Endodermal cell (in vitro differentiated cells): ENCODE measurements at places on chromosomes 2 and 18. TPM values are rescaled to one million over a fixed set of nuclear protein-coding genes. Genes with fewer than 3 reads are reported as not detected.

C2orf78 gene
- not detected in 2 replicates for total RNA-seq

- H3K36me3 ChIP-seq: no peaks in the 10 kb centered on the region
- no peaks in the 10 kb centered on the region for H3K4me1 ChIP-seq
- no peak overlapping the region for H3K4me3 ChIP-seq
Measured at GRCh38 chr18:29161429-29161828, 984.5 kb upstream of the CDH2 start.

GRCh38 chr2:1488181-1488671, 75.0 kb downstream of the TPO start:
- peak; percentile 44 for DNase-seq
- H3K4me1 ChIP-seq: no peaks in the 10 kb centered on the region
- no peaks in the 10 kb centered on the region for H3K36me3 ChIP-seq
- no peaks in the 10 kb centered on the region for H3K27me3 ChIP-seq
- no peak overlapping the region for H3K27ac ChIP-seq

CHRNG gene
- not detected in 3 replicates for total RNA-seq

GRCh38 chr2:6783238-6783614, 82.5 kb downstream of the CMPK2 start:
- H3K4me3 ChIP-seq: no peak overlapping the region
- no peak for DNase-seq
- no peaks in the 10 kb centered on the region for H3K27me3 ChIP-seq
- H3K36me3 ChIP-seq: no peaks in the 10 kb centered on the region

DNA sequence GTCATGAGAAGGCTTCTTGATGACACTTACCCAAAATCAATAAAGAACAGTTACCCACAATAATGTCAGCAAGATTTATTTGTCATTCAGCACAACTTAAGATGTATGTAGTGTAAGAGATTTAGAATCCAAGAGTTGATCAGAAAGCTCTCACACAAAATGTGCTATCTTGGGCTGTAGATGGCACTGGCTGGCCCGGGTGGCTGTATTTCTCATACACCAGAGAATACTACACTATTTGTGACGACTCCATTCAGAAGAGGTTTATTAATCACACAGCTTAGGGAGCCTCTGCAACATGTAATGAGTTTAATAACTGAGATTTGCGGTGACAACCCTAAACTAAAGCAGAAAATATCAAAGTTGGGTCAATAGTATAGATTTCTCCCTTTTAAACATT, 530.4 kb upstream of the KLHL29 start:
- no peak for DNase-seq
- peak overlapping the region; percentile 85 for H3K27ac ChIP-seq
- no peaks in the 10 kb centered on the region for H3K36me3 ChIP-seq
- H3K4me1 ChIP-seq: no peaks in the 10 kb centered on the region
- no peak overlapping the region for H3K4me3 ChIP-seq
- H3K27me3 ChIP-seq: no peaks in the 10 kb centered on the region

DNA sequence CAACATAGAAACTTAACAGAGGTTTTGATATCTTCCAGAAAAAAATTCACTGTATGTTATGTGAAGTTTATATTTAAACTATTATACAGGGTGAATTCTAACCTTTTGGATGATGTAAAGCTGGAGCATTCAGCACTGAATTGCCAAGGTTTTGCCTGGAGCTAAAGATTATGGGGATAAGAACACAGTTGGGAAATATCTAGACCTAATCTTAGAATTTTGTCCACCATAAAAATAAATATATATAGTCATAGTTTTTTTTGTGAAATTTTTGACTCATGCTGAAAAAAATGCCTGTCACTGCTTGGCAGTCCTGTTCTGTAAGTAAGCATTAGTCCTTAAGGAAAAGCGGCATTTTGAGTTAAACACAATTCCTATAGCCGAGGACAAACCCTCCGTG, 339.3 kb upstream of the TMEFF2 start:
- H3K4me1 ChIP-seq: no peaks in the 10 kb centered on the region
- no peak overlapping the region for H3K27ac ChIP-seq
- no peak for DNase-seq
- no peak overlapping the region for H3K4me3 ChIP-seq

GRCh38 chr18:69518989-69519388, 118.3 kb downstream of the DOK6 start:
- no peak for DNase-seq
- no peaks in the 10 kb centered on the region for H3K4me1 ChIP-seq
- H3K36me3 ChIP-seq: no peaks in the 10 kb centered on the region
- no peak overlapping the region for H3K27ac ChIP-seq
- no peak overlapping the region for H3K4me3 ChIP-seq

- H3K27me3 ChIP-seq: no peaks in the 10 kb centered on the region
- H3K4me3 ChIP-seq: no peak overlapping the region
- no peaks in the 10 kb centered on the region for H3K4me1 ChIP-seq
- H3K27ac ChIP-seq: no peak overlapping the region
Measured at GRCh38 chr18:79241755-79242154, 154.0 kb upstream of the NFATC1 start.

CTLA4 gene
- not detected in 2 replicates for total RNA-seq

DNA sequence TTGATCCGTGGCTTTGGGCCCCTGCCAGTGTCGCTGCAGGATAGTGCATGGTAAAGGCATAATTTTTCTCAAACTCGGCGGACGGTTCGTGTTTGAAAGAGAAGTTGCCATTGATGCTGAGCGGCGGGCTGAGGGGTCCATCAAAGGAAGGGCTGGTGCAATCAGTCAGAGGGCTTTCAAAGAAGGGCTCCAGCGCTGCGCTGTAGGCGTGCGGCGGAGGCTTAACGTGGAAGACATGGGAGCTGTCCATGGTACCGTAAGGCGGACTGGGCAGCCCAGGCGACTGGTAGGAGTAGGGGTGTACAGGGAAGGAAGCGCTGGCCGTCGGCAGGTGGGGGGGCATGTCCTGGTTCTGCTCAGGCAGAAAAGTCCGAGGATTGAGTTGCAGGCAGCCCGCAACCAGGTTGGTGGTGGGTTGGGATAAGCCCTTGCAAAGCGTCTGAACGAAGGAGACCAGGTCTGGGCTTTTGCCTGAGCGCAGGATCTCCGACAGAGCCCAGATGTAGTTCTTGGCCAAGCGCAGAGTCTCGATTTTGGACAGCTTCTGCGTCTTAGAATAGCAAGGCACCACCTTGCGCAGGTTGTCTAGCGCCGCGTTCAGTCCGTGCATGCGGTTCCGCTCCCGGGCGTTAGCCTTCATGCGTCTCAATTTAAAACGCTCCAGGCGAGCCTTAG, 2.3 kb downstream of the NEUROD1 start:
- H3K4me3 ChIP-seq: no peak overlapping the region
- no peak overlapping the region for H3K27ac ChIP-seq
- H3K36me3 ChIP-seq: no peaks in the 10 kb centered on the region

DNA sequence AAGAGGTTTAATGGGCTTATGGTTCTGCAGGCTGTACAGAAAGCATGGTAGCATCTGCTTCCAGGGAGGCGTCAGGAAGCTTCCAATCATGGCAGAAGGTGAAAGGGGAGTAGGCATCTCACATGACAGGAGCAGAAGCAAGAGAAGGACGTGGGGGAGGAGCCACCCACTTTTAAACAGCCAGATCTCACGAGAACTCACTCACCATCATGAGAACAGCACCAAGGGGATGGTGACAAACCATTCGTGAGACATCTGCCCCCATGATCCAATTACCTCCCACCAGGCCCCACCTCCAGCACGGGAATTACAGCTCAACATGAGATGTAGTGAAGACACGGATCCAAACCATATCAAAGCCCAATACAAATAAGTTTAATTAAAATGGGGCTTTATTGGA, 113.8 kb downstream of the ATL2 start:
- H3K27me3 ChIP-seq: no peaks in the 10 kb centered on the region
- DNase-seq: no peak
- no peak overlapping the region for H3K4me3 ChIP-seq
- H3K4me1 ChIP-seq: no peaks in the 10 kb centered on the region
- no peak overlapping the region for H3K27ac ChIP-seq
- no peaks in the 10 kb centered on the region for H3K36me3 ChIP-seq

CFC1 gene
- 6.4 and 6.9 TPM in 2 replicates for total RNA-seq

- H3K27me3 ChIP-seq: no peaks in the 10 kb centered on the region
- no peaks in the 10 kb centered on the region for H3K4me1 ChIP-seq
- H3K27ac ChIP-seq: peak overlapping the region; percentile 86
- peak overlapping the region; percentile 99 for H3K4me3 ChIP-seq
- no peak for DNase-seq
Measured at GRCh38 chr2:71129114-71129901, 721 bp downstream of the MCEE start.

DNA sequence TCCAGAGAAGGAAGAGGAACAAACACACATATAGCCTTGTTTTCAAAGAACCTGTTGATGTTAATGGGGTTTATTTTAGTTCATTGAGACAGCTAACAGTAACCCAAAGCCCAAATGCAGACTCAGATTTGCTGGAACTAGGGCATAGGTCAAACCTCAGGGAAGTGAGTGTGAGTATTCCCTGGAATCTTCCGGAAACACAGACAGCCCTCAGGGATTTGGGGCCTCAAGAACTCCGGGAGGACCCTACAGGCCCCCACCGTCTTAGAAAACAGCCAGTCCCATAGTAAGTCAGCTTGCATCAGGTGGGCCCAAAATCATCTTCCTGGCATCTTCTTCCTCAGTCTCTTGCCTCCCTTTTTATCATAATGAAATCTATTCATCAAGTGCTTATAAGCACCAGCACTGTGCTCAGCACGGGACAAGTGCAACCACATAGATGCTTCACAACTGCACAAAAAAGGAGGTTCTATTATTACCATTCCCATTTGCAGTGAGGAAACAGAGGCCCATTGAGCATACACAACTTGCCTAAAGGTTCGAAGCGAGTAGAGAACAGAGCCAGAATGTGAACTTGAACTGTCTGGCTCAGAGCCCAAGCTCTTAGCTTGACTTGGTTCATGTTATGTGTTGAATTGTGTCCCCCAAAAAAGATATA, 50.2 kb upstream of the BCL11A start:
- H3K4me3 ChIP-seq: no peak overlapping the region
- no peak for DNase-seq
- no peak overlapping the region for H3K27ac ChIP-seq
- no peaks in the 10 kb centered on the region for H3K4me1 ChIP-seq
- no peaks in the 10 kb centered on the region for H3K27me3 ChIP-seq

DNA sequence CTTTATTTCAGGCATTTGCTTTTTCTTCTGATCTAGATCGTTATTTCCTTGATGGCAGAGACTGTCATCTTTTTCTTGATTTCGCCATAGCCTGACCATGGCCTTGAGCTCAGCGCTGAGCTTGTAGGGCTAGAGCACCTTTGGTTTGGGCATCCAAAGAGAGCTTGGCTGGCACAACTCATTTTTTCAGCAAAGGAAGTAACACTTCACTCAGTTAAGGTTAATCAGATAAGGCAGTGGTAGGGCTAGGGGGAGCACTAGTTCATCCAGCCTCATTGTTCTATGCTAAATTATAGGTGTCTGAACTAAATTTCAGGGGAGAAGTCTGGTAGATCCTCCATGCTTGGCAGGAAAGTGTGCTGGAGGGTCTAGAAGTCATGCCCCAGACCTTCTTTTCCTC, 125.0 kb downstream of the SETBP1 start:
- H3K27ac ChIP-seq: no peak overlapping the region
- DNase-seq: no peak
- H3K4me3 ChIP-seq: no peak overlapping the region
- peaks cover 16% of the 10 kb centered on the region for H3K36me3 ChIP-seq

CNTNAP5 gene
- total RNA-seq: 4.4 to 8.2 TPM (median 5.9 TPM) in 3 replicates

DNA sequence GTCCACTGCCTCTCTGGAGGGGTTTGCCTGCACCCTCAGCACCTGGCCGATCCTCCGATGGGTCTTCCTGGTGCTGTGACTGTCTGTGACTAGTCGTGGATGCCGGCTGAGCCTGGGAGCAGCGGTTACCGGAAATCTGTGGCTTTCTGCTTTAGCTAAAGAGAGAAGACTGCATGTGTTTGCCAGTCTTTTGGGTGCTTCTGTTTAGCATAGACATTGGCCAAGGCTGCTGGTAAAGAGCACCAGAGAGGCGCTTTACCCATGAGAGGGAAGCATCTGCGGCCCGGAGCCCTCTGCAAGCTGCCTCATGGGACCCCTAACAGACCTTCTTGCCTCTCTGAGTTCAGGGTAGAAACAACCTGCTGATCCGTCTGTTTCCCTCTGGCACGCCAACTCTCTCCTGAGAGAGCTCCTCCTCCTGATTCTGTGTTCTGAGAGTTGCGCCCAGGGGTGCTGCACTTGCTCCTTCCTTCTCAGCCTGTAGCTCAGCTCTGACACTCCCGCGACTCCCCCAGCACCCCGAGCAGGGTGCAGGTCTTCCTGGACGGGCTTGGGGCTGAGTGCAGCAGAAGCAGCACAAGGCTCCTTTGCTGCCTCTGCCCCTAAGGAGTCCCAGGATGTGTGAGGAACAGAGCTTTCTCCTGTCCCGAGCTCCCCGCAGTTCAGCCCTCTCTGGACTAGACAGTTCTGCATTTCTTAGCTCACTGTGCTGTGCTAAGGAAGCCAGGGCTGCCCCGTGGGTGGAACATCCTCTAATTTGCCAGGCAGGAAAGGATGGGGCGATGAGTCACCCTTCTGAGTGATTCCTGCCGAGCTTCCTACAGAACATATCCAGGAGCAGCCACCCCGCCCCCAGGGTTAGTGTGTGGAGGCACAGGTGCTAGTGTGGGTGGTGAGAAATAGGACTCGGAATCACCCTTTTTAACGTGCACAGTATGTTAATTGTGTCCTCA, 203.2 kb downstream of the SH3RF3 start:
- no peaks in the 10 kb centered on the region for H3K27me3 ChIP-seq
- H3K4me3 ChIP-seq: no peak overlapping the region
- H3K27ac ChIP-seq: no peak overlapping the region
- peak; percentile 81 for DNase-seq
- H3K36me3 ChIP-seq: no peaks in the 10 kb centered on the region

DNA sequence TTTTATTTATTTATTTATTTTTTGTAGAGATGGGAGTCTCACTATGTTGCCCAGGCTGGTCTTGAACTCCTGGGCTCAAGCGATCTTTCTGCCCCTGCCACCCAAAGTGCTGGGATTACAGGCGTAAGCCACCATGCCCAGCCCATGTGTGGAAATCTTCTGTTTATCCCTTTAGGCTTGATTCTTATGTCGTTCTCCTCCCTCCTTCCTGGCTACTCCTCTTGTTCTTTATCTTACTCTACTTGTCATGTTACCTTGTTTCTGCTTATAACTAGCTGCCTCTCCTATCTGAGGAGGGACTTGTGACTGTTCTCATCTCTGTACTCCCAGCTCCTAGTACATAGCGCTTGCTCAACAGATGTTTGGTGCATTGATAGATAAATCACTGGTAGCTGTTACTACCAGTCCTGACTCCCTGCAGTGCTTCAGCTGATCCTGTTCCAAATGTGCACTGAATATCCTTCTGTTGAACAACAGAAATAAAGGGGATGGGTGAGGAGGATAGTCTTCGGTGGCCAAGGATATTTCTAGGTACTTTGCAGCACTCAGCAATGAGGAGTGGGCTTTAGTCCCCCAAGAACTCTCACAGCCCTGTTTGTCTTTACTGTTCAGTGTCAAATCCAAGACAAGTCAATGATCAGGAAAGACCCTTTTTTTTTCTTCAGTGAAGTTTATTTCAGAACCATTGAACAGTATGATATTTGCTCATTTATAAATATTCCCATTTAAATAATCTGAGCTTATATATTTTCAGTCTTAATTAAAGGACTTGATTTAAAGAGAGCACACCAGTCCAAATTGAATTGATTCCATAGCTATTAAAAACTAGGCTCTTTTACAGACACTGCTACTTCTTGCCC, 7.2 kb downstream of the IL1B start:
- no peaks in the 10 kb centered on the region for H3K4me1 ChIP-seq
- H3K27ac ChIP-seq: no peak overlapping the region
- H3K27me3 ChIP-seq: no peaks in the 10 kb centered on the region
- no peaks in the 10 kb centered on the region for H3K36me3 ChIP-seq
- no peak overlapping the region for H3K4me3 ChIP-seq

GRCh38 chr2:196963961-196964360, 37.5 kb upstream of the PGAP1 start:
- no peaks in the 10 kb centered on the region for H3K27me3 ChIP-seq
- H3K4me1 ChIP-seq: peaks cover 7% of the 10 kb centered on the region
- H3K27ac ChIP-seq: no peak overlapping the region
- no peak overlapping the region for H3K4me3 ChIP-seq
- no peak for DNase-seq

PTH2R gene
- 0.11 and 0.37 TPM in 2 replicates for total RNA-seq
